ENCODE measurements at places on chromosomes 7 and 10.

DNA sequence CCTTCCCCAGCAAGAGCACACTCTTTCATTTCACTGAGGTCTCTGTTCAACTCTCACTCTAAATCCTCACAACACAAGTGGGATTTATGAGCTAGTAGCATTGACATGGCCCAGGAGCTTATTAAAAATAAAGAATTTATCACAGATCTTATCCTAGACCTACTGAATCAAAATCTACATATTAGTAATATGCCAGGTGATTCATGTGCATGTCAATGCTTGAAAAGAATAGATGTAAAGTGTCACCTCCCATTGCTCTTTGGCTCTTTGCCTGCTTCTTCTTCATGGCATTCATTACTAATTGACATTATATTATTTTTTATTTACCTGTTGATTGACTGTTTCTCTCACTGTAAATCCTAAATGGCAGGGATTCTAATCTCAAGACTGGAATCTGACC lies 459.2 kb upstream of the LRRTM3 start:
- no peak for DNase-seq

GRCh38 chr7:110637252-110637651 lies 453.7 kb upstream of the LRRN3 start:
- no peak for DNase-seq

GRCh38 chr10:7333961-7334641 lies 76.7 kb downstream of the SFMBT2 start:
- no peak for DNase-seq

DNA sequence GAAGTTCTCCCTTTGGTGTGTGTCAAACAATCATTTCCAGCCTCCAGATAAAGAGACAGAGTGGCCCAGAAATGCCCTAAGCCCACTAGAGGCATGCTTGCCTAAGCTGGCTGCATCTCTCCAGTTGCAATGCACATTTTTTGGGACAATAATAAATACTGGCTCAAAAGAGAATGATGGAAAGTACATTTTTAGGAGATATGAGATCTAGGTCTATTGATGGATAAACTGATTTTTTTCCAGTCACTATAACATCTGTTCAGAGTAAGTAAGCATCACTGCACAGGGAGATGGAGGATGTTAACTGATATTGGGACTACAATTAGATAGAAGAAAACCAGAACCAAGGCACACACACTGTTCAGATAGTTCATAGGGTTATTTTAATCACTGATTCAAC lies 553.0 kb downstream of the GRM8 start:
- no peak for DNase-seq

- DNase-seq, result no peak
Measured at GRCh38 chr10:86027346-86027745, 339.2 kb downstream of the GRID1 start.

DNA sequence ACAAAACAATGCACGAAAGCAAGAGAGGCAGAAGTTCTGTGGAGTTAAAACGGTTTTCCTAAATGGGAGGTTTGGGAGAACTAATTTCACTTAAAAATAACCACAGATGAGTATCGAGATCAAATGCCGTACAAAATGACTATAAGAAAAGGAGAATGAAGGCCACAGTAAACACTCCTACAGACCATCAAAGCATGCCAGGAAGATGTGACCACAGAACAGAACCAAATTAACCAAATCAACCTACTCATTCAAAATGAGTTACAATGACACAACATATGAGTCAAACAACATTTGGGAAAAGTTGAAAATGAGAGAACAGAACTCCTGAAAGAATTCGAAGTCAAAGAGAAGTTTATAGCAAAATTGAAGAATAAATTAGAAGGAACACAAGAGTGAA lies 24.3 kb upstream of the DOCK1 start:
- DNase-seq, result no peak

DNA sequence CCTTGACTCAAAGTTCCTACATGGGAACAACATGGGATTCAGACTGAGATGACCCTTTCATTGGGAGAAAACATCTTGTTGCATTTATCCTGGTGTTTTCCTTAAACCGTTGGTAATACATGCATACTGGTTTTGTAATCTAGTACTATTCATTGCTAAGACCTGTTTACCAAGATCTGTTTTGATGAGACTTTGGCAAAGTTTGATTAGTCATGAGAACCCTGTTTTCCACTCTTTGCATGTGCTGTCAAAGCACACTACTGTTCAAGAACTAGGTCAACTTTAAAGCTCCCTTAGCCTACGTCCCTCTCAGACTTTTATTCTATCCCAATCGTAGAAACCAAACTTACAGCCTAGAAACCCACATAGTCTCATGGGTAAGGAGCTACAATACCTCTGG lies 650.9 kb downstream of the GATA3 start:
- no peak for DNase-seq

- DNase-seq, result no peak
Measured at GRCh38 chr7:20542594-20542993, 72.9 kb upstream of the ABCB5 start.

GRCh38 chr7:34191771-34192479 lies 286.6 kb downstream of the BMPER start:
- DNase-seq, result no peak

GRCh38 chr10:129541200-129541599 lies 74.2 kb downstream of the MGMT start:
- no peak for DNase-seq

DNA sequence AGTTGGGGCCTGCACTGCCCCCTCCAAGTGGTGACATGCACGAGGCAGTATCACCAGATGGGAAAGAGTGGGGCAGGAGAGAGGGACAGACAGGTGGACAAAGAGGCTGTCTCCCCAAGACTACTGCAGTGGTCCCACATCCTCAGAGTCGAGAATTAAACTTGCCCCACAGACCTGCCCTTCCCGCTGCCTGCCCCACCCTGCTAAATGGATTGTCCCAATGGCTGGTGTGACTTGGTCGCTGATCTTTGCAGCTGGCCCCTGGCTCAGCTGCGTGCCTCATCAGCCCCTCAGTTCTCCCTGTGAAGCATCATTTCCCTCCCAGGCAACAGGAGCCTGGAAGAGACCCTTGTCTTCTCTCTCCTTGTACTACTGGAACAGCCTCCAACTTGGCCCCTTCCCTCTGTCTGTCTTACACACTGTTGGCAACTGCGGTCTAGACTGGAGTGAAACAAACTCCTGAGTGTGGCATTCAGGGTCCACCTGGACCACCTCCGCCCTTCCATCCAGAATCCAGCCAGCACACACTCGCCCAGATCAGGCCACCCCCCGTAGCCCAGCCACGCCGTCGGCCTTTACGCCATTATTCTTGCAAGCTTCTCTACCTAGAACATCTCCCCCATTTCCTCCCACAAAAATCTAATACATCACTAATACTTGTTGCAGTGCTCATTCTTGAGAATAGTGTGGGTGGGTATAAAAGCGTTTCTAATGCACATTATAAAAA lies 275.1 kb downstream of the CELF2 start:
- no peak for DNase-seq

DNA sequence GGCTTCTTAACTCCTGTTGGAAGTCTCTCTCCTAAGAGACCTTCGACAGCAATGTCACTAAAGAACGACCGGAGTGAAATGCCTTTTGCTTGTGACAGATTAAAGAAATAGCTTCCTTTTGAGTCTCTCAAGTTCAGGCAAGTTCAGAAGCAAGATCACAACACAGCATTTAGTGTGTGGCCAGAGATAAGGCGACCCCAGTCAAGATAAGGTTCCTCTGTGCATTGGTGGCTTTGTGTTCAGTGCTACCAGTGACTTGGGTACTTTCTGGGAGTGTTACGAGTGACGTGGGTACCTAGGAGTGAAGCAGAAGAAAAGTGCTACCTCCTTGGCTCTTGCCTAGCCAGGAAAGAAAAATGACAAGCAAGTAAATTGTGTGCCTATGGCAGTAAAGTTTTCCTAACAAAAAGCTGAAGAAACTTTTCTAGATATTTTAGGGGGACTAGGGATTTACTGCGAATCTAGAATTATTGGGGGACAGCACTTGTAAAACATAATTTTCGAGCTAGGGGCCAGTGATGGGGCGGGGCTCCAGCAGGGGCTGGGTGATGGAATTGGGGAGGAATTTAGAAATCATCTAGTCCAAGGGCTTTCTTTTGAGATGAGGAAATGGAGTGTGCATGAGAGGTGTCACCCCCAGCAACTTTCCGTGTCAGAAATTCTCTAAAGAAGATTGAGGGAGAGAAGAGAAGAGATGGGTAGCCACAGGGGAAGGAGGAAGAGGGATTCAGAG lies 191.9 kb upstream of the LYZL2 start:
- no peak for DNase-seq

- DNase-seq, result no peak
Measured at GRCh38 chr7:134888141-134888740, 98.1 kb upstream of the AGBL3 start.

DNA sequence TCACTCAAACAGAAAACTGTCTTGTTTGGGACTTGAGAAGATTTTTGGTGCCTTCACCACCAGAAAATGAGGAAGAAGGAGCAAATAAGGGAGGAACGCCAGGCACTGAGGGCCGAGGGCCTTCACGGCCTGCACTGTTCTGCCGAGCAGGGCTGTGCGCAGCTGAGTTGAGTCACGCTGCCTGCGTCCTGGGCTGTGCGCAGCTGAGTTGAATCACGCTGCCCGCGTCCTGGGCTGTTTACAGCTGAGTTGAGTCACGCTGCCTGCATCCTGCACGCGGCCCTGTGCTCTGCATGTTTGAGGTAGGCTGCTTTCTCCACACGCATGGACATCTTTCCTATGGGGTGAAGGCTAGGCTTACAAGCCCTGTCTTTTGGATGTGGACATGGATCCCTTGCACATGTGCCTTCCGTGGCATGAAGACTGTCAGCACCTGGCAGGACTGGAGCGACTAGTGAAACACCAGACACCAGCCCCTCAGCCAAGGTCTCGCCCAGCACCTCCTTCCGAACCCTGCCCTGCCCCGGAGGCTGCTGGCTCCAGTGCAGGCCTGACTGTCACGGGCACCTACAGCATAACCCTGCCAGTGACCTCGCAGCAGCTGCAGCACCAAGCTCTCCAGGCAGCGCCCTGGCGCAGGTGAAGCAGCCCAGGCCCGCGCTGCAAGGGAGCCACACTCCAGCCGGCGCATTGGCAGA lies 96.7 kb downstream of the HTR5A start:
- no peak for DNase-seq

GRCh38 chr7:110909117-110909516 lies 181.8 kb upstream of the LRRN3 start:
- no peak for DNase-seq

DNA sequence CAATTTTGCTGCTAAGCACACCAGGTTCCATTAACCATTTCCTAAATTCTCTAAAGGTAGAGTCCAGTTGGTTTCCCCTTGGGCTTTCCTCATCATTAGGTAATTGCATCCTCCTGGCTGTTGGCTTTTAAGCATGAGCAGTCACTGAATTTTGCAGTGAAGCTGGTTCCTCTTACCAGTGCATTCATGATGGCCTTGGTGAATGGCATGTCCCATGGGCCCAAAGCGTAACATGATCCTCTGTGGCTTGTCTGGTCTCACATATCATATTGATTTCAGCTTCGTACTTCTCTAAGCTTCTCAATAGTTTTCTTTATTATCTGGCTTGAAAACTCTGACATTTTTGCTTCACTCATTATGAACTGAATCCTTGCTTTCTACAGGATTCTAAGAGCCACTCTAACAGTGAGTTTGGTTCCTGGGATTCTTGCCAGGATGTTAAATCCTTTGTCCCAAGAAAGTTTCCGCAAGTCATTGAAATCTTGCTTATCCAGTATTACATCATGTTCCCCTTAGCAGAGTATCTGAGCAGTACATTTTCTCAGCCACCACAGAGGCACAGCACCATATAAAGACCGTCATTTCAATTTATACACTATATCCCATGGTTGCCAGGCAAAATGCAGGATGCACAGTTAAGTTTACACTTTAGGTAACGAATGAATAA lies 134.2 kb downstream of the PTN start:
- no peak for DNase-seq

- no peak for DNase-seq
Measured at GRCh38 chr7:92784935-92785334, 51.4 kb downstream of the CDK6 start.

DNA sequence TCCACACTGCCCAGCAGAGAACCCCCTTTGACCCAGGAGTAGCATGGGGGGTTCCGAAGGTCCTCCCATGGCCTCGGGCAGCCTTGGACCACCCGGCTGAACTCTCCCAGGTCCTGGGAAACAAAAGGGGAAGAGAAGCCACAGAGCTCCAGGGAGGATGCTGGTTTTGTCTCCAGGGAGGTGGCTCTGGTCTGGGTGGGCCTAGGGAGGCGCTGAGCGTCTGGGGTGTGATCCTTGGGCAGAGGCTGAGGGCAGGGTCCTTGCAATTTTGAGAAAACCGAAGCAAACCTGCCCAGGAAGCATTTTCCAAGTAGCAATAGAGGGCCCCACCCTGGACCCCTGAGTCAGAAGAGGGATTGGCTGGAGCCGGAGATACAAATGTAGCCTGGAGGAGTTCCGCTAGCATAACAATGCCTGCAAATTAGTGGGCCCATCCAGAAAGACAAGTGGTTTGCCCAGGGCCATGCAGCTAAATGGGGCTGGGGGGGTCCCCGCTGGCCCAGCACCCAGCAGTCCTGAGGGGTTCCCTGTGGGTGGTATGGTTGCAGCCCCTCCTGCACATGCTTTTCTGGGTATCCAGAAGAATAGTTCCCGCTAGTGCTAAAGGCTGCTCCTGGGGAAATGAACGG lies 2.0 kb downstream of the UTF1 start:
- DNase-seq, result no peak

- DNase-seq, result no peak
Measured at GRCh38 chr7:94412762-94413322, 18.1 kb downstream of the COL1A2 start.

All from AML-193 (cell line).